ENCODE measurements at places on chromosomes 4 and X. TPM values are rescaled to one million over a fixed set of nuclear protein-coding genes. Genes with fewer than 3 reads are reported as not detected.

DNA sequence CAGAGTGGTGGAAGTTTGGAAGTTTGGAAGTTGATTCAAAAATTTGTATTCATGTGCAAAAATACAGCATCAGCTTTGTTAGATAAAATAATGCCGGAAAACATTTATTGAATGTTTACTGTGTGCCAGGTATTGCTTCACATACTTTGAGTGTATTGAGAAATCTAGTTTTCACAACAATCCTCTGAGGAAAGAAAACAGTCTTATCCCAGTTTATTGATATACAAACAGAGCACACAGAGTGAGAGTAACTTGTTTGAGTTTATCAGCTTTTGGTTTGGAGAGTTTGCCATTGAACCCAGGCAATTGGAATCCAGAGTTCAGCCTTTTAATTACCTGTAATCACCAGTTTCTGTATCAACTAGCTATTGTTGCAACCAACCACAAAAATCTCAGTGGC, 127.2 kb upstream of the RPS6KA3 start:
- no peak for DNase-seq

DNA sequence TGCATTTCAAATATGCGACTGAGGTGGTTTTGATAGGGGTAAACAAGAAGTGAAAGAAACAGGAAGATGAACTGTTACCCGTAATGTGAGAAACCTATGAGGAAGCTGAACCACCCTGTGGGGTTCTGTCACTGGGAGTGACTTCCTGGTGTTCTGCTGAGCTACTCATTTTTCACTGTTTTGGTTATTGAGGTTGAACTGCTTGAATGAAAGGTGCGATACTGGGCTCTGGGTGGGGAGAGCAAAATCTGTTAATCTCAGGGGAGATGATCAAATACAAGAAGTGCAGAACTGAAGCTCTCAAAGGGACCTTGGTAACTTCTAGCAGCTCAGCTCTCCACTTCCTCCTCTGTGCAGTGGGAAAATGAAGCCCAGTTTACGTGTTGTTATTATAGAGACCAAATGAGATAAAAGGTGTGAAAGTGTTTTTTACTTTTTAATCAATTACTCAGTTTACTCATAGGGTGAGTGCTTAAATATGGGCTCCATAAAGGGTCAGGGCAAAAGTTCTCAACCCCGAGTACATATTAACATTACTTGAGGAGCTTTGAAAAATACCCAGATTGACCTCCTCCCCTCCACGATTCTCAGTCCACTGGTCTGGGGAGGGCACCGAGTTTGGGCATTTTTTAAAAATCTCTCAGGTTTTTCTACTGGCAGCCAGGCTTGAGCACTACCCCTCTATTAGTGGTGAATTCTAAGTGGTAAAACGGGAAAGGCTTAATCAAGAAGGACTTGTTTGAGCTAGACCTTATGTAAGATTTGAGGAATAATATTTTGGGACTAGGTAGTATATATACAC, 66.7 kb downstream of the COQ2 start:
- DNase-seq, result no peak

DNA sequence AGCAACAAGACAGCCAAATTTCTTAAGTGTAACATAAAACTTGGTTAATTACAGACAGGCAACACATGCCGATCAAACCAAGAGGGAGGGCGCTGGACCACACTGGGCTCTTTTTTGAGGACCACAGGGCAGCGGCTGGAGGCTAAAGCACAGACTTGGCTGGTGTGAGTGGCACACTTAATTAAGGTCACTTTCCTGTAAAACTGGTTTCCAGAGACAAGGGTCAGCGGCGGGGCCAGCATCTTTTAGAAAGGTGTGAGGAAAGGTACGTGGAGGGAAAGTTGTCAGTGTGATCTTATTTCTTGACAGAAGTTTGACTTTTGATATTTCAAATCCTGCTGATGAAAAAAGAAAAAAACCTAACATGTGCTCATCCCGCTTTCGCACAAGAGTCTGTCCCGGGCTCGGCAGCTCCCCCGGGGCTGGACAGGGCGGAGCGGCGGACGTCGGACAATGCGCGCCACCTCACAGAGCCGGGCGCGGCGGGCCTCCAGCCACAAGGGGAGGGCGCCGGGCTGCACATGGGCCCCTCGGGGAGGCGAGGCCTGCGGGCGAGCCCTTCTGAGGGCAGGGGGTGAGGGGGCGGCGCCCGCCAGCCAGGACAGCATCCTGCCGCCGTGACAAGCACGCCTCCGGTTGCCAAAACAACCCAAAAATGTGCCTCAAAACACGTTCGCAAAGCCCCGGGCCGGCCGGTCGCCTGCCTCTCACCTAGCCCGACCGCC, 660 bp upstream of the HSPA4L start:
- DNase-seq, result no peak

DNA sequence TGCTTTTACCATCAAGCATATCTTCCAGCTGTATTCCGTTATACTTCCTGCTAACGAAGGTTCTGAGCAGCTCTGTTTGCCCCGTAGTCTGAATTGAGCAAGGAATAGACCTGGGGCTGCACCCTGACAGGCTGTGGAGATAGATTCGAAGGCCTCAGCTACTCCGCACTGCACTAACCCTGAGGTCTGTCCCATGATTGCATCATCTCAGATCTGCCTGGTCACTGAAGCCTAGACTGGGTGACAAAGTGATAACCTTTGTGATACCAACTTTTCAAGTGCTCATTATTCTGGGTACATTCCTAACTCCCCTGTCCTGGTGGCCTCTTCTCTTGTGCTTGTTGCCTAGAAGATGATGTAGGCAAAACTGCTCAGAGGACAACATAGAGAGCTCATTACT, 29.9 kb upstream of the PGRMC1 start:
- no peak for DNase-seq

Gene GAB3
- 0.82 TPM for total RNA-seq

Gene SYTL5
- 4.9 TPM for total RNA-seq

Gene IQCM
- total RNA-seq, result not detected

Gene MAP7D2
- total RNA-seq, result 11.4 TPM
